Heart left ventricle (tissue), 16 donors: ENCODE measurements at places on chromosomes 3 and 15. TPM values are rescaled to one million over a fixed set of nuclear protein-coding genes. Genes with fewer than 3 reads are reported as not detected.

The ALDH1A2 gene
- 23.2 TPM for total RNA-seq

The GOLGA8N gene
- 8.9 TPM for total RNA-seq

DNA sequence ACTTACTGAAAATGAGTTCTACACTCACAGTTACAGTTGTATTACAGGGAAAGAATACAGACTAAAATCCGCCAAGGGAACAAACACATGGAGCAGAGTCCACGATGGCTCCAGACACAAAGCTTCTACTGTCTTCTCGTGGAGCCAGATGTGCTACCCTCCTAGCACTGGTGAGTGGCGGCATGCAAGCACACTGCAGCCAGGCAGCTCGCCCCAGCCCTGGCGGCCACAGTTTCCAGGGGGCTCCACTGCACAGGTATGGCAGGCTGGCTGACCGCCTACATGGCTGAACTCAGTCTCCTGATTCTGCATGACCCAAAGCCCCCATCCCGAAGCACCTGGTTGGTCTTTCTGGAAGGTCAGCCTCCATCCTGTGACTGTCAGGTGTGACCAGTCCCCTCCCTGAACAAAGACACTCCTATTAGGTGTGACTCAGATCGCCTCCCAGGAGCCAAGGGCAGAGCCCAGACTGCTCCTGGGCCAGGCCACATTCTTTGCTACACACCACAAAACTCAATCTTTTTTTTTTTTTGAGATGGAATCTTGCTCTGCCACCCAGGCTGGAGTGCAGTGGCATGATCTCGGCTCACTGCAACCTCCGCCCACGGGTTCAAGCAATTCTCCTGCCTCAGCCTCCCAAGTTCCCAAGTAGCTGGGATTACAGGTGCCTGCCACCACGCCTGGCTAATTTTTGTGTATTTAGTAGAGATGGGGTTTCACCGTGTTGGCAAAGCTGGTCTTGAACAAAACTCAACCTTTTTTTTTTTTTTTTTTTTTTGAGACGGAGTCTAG, 51.5 kb downstream of the CFAP92 start:
- no peak for DNase-seq
- no peaks in the 10 kb centered on the region for H3K27me3 ChIP-seq
- no peaks in the 10 kb centered on the region for H3K4me1 ChIP-seq
- H3K36me3 ChIP-seq = no peaks in the 10 kb centered on the region

DNA sequence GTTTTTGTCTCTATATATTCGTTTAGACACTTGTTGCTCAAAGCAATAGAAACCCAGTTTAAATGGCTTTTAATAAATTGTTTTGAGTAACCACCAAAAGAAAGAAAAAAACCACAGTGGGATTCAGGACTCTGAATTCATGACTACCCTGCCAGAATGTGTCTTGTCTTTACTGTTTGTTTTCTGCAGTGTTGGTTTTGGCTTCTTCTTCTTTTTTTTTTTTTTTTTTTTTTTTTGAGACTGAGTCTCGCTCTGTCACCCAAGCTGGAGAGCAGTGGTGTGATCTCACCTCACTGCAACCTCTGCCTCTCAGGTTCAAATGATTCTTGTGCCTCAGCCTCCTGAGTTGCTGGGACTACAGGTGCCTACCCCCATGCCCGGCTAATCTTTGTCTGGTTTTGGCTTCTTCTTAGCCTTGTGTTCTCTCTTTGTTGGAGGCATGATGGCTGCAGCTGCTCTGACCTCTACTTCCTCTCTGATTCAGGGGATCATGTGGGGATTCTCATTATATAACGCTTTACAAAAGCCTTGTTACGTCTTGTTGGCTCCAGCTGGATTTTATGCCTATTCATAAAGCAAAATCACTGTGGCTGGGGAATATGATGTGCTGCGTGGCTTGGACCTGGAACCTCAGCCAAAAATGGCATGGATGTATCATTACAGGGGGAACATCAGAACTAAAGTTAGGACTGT, 54.0 kb downstream of the PLS1 start:
- no peaks in the 10 kb centered on the region for H3K27me3 ChIP-seq
- H3K36me3 ChIP-seq = no peaks in the 10 kb centered on the region
- H3K4me1 ChIP-seq = no peaks in the 10 kb centered on the region
- H3K27ac ChIP-seq = no peak overlapping the region
- DNase-seq = no peak

The GNAT1 gene
- not detected for total RNA-seq

The BCHE gene
- total RNA-seq = 0.56 TPM

The LRTM1 gene
- total RNA-seq = not detected

GRCh38 chr3:172129850-172130716, 90.7 kb downstream of the FNDC3B start:
- peak; percentile 96 for DNase-seq
- H3K27me3 ChIP-seq = no peaks in the 10 kb centered on the region
- peak overlapping the region; percentile 53 for H3K27ac ChIP-seq
- H3K4me3 ChIP-seq = no peak overlapping the region
- no peaks in the 10 kb centered on the region for H3K36me3 ChIP-seq
- peaks cover 43% of the 10 kb centered on the region for H3K4me1 ChIP-seq

- peaks cover 69% of the 10 kb centered on the region for H3K4me1 ChIP-seq
- H3K36me3 ChIP-seq = no peaks in the 10 kb centered on the region
- DNase-seq = no peak
- no peaks in the 10 kb centered on the region for H3K27me3 ChIP-seq
- no peak overlapping the region for H3K27ac ChIP-seq
Measured at GRCh38 chr15:92023965-92024364, 170.5 kb downstream of the SLCO3A1 start.

The PRR20G gene
- not detected for total RNA-seq

- no peak overlapping the region for H3K27ac ChIP-seq
- no peaks in the 10 kb centered on the region for H3K36me3 ChIP-seq
- DNase-seq = no peak
Measured at GRCh38 chr3:35737934-35738706, 98.8 kb downstream of the ARPP21 start.

- no peak overlapping the region for H3K4me3 ChIP-seq
- H3K27ac ChIP-seq = no peak overlapping the region
- DNase-seq = no peak
- no peaks in the 10 kb centered on the region for H3K36me3 ChIP-seq
Measured at GRCh38 chr3:96960661-96961330, 146.4 kb downstream of the EPHA6 start.

GRCh38 chr3:168289471-168290008, 193.8 kb upstream of the GOLIM4 start:
- H3K4me3 ChIP-seq = no peak overlapping the region
- no peaks in the 10 kb centered on the region for H3K27me3 ChIP-seq
- DNase-seq = no peak
- no peak overlapping the region for H3K27ac ChIP-seq
- no peaks in the 10 kb centered on the region for H3K4me1 ChIP-seq

The FOXB1 gene
- total RNA-seq = not detected

DNA sequence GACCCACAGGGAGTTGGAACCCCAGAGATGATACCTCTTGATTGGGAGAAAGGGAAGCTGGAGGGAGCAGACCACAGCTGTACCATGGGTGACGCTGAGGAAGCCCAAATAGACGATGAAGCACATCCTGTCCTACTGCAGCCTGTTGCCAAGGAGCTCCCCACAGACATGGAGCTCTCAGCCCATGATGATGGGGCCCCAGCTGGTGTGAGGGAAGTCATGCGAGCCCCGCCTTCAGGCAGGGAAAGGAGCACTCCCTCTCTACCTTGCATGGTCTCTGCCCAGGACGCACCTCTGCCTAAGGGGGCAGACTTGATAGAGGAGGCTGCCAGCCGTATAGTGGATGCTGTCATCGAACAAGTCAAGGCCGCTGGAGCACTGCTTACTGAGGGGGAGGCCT, 201.1 kb downstream of the AKAP13 start:
- peak; percentile 76 for DNase-seq
- peaks cover 48% of the 10 kb centered on the region for H3K36me3 ChIP-seq
- peak overlapping the region; percentile 83 for H3K27ac ChIP-seq
- no peaks in the 10 kb centered on the region for H3K27me3 ChIP-seq
- no peak overlapping the region for H3K4me3 ChIP-seq

GRCh38 chr3:47245271-47245670, 37.3 kb downstream of the KIF9 start:
- DNase-seq = no peak
- no peak overlapping the region for H3K4me3 ChIP-seq
- H3K4me1 ChIP-seq = no peaks in the 10 kb centered on the region
- no peak overlapping the region for H3K27ac ChIP-seq
- H3K36me3 ChIP-seq = no peaks in the 10 kb centered on the region

The KBTBD13 gene
- 3.9 TPM for total RNA-seq

The GALK2 gene
- total RNA-seq = 33.3 TPM

DNA sequence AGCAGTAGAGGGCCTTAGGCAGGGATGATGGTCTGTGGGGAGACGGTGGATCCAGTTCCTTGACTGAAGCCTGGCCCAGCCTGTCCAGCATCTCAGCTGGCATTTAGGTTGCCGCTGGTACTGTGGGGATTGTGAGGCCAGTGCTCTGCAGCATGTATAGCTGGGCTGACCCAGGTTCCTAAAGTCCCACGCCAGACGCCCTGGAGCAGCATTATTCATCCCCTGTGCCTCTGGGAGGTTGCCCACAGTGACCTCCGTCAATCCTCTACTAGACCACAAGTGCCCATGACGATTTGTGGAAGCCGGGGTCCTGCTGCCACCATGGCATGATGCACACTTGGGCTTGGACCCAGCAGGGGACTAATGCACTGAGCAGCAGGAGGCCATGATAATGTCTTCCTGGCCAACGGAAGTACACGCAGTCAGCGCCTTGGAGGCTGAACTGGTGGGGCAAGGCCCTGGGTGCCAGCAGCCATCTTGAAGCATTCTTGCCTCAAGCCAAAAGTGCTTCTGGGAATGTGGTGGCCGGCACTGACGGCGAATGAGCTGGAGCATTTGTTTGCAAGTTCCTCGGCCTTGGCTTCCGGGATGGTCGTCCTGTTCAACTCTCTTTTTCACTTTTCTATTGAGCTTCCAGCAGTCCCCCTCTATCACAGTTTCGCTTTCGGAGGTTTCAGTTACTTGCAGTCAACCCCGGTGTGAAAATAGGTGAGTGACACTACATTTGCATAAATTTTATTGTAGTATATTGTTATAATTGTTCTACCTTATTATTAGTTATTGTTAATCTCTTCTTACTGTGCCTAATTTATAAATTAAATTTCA, 949.4 kb downstream of the ROBO1 start:
- H3K4me3 ChIP-seq = no peak overlapping the region
- no peaks in the 10 kb centered on the region for H3K27me3 ChIP-seq
- no peak overlapping the region for H3K27ac ChIP-seq
- DNase-seq = no peak
- H3K36me3 ChIP-seq = no peaks in the 10 kb centered on the region

DNA sequence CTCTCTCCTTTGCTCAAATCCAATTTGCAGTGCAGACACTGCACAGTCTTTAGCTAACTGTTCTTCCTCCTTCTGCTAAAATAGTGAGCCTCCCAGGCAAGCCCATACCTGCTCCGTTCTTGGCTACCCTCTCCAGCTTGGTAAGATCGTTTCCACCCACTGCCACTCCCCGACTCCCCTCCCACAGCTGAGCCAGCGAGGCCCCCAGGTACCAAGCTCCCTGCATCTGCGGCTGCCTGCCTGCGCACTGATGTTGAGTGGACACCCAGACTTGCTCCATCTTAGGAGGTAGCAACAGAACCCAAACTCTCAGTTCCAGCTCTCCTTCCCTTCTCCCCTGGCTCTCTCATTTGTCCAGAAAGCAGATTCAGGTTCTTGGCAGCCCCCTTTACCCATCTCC, 7.9 kb upstream of the TNK2 start:
- H3K27ac ChIP-seq = no peak overlapping the region
- no peaks in the 10 kb centered on the region for H3K27me3 ChIP-seq
- peaks cover 5% of the 10 kb centered on the region for H3K4me1 ChIP-seq
- H3K4me3 ChIP-seq = no peak overlapping the region

The CCR1 gene
- total RNA-seq = 3.4 TPM

GRCh38 chr3:195788711-195789581, 22.8 kb downstream of the MUC4 start:
- H3K4me3 ChIP-seq = no peak overlapping the region
- H3K4me1 ChIP-seq = no peaks in the 10 kb centered on the region
- H3K27me3 ChIP-seq = no peaks in the 10 kb centered on the region
- no peak for DNase-seq
- H3K36me3 ChIP-seq = no peaks in the 10 kb centered on the region

The IL16 gene
- 16.6 TPM for total RNA-seq

DNA sequence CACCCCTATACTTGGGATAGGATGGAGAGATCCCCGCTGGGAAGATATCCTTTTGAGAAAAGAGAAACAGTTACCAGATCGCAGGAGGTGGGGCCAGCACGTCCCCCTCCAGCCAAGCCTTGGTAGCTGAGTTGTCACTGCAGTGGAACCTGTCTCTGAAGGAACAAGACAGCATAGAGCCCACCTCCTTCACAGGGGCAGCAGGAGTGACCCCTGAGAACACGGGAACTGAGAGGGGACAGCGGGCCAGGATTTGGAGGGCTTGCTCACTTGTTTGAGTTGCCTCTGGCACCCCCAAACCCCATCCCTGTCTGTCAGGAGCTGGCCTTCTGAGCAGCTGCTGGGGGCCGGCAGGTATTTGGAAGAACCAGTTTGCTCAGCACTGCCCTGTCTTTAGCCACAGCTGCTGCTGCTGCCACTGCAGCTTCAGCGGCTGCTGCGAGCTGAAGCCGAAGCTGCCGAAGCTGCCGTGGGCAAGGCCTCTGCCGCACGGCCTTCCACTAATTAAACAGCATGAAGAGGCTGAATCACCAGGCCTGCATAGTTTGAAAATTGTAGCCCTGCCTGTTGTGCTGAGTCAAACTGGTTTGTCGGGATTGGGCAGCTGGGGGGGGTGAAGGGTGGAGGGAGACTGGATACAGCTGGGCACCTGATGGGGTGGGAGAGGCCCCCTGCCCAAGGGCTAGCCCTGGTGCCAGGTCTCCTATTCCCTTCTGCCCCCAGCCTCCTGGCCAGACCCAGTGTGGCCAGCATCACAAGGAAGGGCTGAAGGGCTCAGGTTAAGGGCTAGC, 4.0 kb downstream of the EPHB3 start:
- H3K4me3 ChIP-seq = no peak overlapping the region
- no peaks in the 10 kb centered on the region for H3K36me3 ChIP-seq
- no peaks in the 10 kb centered on the region for H3K27me3 ChIP-seq
- no peak overlapping the region for H3K27ac ChIP-seq
- peaks cover 18% of the 10 kb centered on the region for H3K4me1 ChIP-seq

The CYP8B1 gene
- total RNA-seq = not detected

The RAD54L2 gene
- 20.0 TPM for total RNA-seq

The ADAMTS7 gene
- 9.4 TPM for total RNA-seq

- H3K27ac ChIP-seq = no peak overlapping the region
- H3K4me1 ChIP-seq = no peaks in the 10 kb centered on the region
- no peak for DNase-seq
- H3K4me3 ChIP-seq = no peak overlapping the region
Measured at GRCh38 chr3:183818041-183818620, 7.2 kb downstream of the MAP6D1 start.

GRCh38 chr3:68972358-68972979, 40.1 kb upstream of the TAFA4 start:
- H3K4me1 ChIP-seq = no peaks in the 10 kb centered on the region
- H3K36me3 ChIP-seq = peaks cover 25% of the 10 kb centered on the region
- peak; percentile 17 for DNase-seq
- H3K27me3 ChIP-seq = peaks cover 8% of the 10 kb centered on the region
- no peak overlapping the region for H3K4me3 ChIP-seq
